ENCODE measurements at places on chromosomes 7 and 10.

DNA sequence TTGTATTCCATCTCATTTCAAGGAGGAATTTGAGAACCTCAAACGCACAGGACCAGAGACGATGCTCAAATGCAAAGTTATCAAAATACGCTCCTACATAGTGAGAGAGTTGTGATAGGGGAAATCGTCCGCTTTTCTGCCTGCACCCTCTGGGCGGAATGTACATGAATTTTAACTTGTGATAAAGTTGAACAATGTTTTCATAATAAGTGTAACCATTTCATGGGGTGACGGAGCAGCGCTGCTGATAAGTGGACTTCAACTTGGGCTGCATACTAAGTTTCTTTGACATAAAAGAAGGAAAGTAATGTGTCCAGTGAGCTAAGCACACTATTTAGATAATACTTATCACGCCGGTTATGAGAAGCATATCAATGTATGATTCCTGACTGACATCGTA lies 497.5 kb upstream of the MGMT start:
- no peak for DNase-seq

GRCh38 chr7:17849504-17849903 lies 90.8 kb downstream of the SNX13 start:
- no peak for DNase-seq

- no peak for DNase-seq
These were observed 650 bp downstream of the UBE2D1 start for GRCh38 chr10:58335306-58336005.

- no peak for DNase-seq
These were observed 11.5 kb upstream of the PSTK start for GRCh38 chr10:122968698-122969097.

DNA sequence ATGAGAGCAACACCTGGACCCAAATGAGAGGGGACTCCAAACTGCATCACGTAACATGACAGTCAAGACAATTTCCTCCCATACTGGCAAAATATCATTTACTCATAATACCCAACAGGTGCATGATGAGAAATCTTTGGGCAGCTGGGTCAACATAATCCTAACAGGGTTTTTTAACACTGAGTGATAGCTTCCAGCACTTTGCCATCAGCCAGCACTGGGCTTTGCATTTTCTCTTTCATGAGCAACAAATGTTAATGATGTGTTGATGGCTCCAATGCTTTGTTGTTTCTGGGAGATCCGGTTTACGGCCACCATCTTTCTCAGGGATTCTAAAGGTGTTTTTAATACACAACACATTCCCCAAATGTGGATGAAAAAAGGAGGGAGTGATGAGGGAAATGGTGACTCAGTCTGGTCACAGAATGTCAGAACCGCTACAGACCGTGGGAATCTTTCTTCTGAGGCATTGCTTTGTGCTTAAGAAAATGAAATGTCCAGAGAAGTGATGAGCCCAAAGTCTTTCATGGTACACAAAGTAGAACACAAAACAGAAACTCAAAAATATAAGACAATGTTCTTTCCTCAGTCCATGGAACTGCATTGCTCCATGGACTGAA lies 705.7 kb upstream of the IGFBP3 start:
- no peak for DNase-seq

GRCh38 chr7:78066599-78066998 lies 268.0 kb downstream of the PHTF2 start:
- DNase-seq, result no peak

- DNase-seq, result no peak
These were observed 525.9 kb upstream of the FOXK1 start for GRCh38 chr7:4156190-4156589.

GRCh38 chr10:30072068-30072467 lies 12.7 kb upstream of the JCAD start:
- no peak for DNase-seq

- no peak for DNase-seq
These were observed 115.3 kb downstream of the DGKI start for GRCh38 chr7:137731436-137731835.

DNA sequence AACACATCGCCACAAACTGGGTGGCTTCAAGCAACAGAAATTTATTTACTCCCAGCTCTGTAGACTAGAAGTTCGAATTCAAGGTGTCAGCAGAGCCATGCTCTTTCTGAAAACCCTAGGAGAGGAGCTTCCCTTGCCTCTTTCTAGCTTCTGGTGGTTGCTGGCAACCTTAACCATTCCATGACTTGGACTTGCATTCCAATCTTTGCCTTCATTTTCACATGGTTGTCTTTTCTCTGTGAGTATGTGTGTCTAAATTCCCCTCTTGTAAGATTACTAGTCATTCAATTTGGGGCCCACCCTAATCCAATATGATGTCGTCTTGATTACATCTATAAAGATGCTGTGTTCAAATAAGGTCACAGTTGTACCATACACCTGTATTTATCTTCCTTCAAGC lies 65.9 kb upstream of the PRKG1 start:
- DNase-seq, result no peak

- DNase-seq, result no peak
These were observed 232.2 kb downstream of the DNAJB6 start for GRCh38 chr7:157568770-157569584.

- no peak for DNase-seq
These were observed 105.0 kb downstream of the TES start for GRCh38 chr7:116315293-116315692.

DNA sequence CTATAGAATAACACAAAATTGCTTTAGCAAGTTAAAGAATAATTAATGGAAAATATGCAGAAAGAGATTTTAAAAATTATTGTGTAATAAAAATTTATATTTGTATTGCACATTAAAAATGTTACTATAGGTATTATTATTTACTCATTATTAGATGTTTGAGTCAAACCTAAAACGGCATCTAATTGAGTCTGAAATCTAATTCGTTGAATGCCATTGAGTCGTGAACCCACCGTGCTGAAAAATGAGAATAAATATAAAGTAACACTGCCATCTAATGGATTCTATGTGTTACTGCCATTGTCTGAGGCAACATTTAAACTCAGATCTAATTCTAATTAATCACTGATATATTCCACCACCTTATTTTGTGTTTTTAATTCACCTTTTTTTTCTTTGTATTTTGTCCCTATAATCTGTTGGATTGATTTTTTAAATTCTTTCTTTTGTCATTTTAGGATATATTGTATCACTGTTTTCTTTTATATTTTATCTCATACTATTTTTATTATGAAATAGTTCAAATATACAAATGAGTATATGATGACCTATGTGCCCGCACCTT lies 62.2 kb downstream of the SAMD9 start:
- no peak for DNase-seq

DNA sequence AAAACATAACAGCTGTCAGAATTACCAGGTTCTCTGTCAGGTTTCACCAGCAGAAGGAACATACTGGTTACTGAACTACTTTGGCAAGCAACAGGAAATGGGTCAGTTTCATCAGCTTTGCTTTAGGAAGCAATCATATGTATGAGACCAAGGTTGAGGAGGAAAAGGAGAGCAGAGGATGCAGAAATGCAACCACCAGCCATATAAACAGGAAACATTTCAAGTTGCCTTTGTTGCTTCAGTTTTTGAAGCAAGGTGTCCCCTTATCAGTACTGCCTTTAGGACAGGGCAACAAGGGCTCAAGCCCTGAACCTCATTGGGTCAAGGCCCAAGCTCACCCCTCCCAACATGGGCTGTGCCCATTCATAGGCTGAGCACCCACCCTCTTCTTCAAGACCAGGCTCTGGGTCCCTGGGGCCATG lies 10.2 kb downstream of the HIPK2 start:
- DNase-seq, result no peak

- no peak for DNase-seq
These were observed 276.9 kb downstream of the TNS3 start for GRCh38 chr7:47304727-47305719.

DNA sequence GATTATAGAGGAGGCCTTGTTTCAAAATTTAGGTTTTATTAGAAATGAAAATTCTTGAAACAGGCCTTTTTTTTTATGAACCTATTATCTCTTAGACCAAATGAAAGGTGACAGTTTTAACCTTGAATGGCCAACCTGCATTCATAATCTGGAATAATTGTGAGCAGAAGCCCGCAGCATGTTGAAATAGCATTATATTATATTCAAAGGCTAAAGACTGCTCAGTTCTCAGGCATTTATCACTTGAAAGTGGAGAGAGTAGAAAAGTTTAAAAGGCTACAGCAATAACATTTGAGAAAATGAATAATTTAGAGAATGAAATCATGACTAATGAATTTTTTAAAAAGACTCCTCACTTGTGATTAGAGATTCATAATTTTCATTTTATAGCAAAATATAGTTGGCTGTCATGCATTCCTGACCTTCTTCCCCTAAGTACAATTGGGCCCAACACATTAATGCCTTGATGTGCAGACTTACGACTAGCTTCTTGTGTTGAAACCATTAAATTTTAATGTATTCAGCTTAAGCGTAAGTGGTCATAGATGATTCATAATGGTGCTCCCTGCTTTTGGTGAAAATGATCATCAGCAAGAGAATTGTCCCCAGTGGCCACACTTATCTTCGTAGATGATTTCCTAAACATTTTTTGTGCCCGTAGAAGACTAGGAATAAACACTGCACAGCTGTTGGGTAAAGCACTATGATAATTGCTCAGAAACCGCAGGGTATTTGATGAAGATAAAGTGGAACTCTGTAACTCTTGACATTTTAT lies 346.6 kb upstream of the BMPER start:
- DNase-seq, result no peak

- DNase-seq, result no peak
These were observed 58.2 kb upstream of the DNAAF5 start for GRCh38 chr7:668139-668931.

DNA sequence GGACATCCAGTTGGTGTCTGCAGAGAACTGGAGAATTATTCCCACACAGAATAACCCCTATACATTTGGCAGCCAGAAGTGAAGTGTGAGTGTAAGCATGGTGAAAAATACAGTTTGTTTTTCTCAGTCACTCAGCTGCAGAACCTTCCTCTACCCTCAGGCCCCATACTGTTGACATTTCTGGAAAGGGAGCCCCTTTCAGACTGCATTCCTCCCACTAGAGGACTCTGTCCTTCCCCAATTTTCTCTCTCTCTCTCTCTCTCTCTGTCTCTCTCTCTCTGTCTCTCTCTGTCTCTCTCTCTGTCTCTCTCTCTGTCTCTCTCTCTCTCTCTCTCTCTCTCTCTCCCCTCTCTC lies 86.8 kb upstream of the STEAP1B start:
- no peak for DNase-seq

Data from esophagus squamous epithelium (tissue), 5 donors.